ENCODE measurements at places on chromosomes 12 and 14. TPM values are rescaled to one million over a fixed set of nuclear protein-coding genes. Genes with fewer than 3 reads are reported as not detected.

Gene CNIH1
- total RNA-seq: 166 TPM

Gene NPFF
- 0.51 TPM for total RNA-seq

Gene VDR
- total RNA-seq: 0.21 TPM

GRCh38 chr12:112589275-112589674, 170.5 kb downstream of the PTPN11 start:
- peaks cover 21% of the 10 kb centered on the region for H3K4me1 ChIP-seq
- no peak overlapping the region for H3K4me3 ChIP-seq
- no peaks in the 10 kb centered on the region for H3K36me3 ChIP-seq
- H3K27me3 ChIP-seq: no peaks in the 10 kb centered on the region
- no peak overlapping the region for H3K27ac ChIP-seq

GRCh38 chr12:19683178-19683927, 244.1 kb downstream of the AEBP2 start:
- no peak overlapping the region for H3K4me3 ChIP-seq
- H3K27ac ChIP-seq: no peak overlapping the region
- no peaks in the 10 kb centered on the region for H3K4me1 ChIP-seq
- H3K27me3 ChIP-seq: no peaks in the 10 kb centered on the region

DNA sequence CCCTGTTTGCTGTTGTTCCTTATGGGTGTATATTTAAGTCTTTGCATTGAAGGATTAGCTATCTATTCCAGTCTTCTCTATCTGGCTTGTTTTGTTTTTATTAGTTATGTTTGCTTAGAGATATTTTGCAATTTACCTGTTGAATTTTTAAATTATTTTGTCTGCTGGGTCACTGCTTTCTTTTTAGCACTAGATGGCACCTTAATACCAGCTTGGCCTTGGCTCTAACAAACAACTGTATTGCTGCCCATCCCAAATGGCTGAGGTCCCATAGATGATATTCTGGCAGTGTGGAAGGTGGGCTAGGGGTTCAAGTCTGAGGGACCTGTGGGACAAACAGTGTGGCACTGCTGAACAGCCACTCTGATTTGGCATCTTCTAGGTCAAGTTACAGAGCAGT, 144.0 kb upstream of the FBXO33 start:
- H3K4me3 ChIP-seq: no peak overlapping the region
- H3K36me3 ChIP-seq: no peaks in the 10 kb centered on the region
- no peaks in the 10 kb centered on the region for H3K4me1 ChIP-seq
- no peaks in the 10 kb centered on the region for H3K27me3 ChIP-seq
- no peak for DNase-seq

All from HepG2 (cell line).